ENCODE measurements at places on chromosomes 16 and 17. TPM values are rescaled to one million over a fixed set of nuclear protein-coding genes. Genes with fewer than 3 reads are reported as not detected.

- DNase-seq = no peak
- no peak overlapping the region for H3K27ac ChIP-seq
- H3K4me1 ChIP-seq = peaks cover 31% of the 10 kb centered on the region
- H3K4me3 ChIP-seq = no peak overlapping the region
Observed at GRCh38 chr16:81531419-81531821, 86.8 kb downstream of the CMIP start.

DNA sequence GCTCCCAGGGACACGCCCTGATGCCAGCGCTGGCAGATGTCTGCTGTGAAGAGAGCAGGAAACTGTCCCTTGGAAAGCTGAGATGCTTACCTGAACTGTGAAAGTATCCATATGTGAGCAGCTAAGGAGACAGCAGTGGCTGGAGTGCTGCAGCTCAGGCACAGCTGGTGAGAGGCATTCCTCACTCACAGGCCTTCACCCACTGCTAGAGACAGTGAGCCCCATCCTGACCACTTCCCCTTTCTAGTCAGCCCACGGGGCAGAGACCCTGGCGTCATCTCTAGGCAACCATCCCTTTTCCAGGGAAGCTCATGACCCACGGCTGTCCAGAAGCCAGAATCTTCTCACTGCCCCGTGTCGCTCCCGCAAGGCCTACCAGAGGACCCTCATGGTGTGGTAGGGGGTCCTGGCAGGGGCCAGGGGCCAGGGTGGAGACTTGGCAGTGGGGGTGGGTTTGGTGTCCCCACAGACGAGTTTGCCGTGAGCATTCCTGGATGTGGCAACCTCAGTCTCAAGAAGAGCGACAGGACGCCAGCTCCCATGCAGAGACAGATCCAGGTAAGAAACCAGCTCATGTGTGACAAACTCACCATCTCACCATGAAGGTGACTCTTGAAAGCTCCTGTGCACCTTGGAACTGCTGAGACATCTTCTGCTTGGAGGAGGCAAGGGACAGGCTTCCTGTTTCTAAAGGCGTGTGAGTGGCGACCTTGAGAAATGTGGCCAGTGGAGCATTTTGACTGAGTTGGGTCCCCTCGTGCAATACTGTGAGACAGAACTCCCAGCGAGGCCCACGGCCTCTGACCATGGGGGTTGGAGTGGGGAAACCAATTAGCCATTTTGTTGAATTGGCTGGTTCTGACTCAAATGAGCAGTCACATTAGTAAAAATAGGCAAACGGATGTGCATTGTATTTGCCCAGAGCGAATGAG is at the start of gene SCIMP:
Gene SCIMP (minus strand): TSS at position 216 of the 932 bp plus-strand sequence. CDS start 105 bp downstream, at position 111.
- peak within 1 kb of the TSS; percentile 23 for H3K27ac ChIP-seq
- no peak within 1 kb of the TSS for H3K4me3 ChIP-seq
- no peak for DNase-seq
- no peaks in the 10 kb centered on the region for H3K27me3 ChIP-seq
- H3K36me3 ChIP-seq = no peaks in the 10 kb centered on the region

GRCh38 chr17:72021417-72022041 is 99.3 kb upstream of the SOX9 start:
- H3K36me3 ChIP-seq = no peaks in the 10 kb centered on the region
- no peak for DNase-seq
- H3K4me3 ChIP-seq = no peak overlapping the region
- no peaks in the 10 kb centered on the region for H3K27me3 ChIP-seq
- no peak overlapping the region for H3K27ac ChIP-seq
- H3K4me1 ChIP-seq = no peaks in the 10 kb centered on the region

DNA sequence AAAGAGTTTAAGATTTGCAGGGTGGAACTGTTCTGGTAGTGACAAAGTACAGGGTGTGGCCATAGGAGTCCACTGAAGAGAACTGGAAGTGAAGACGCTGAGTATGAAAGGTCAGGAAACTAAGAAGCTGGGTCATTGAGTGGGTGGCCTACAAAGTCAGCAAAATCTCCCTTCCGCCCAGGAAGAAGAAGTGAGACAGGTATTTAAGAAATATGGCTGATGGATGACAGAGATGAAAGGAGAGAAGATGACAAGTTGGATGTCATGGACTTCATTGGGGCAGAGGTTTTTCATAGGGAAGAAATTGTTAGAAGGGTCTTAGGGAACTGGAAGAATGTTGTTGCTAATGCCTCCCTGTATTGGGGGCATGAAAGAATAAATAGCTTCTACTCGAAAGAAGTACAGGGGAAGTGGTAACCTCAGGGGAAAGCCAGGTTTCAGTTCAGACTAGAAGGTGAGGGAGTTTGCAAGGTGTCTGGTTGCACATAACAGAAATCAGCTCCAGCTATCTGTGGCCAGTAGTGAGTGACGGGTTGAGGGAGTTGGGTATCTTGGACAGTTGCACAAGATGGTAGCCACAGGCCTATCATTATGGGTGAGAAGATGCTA is 33.6 kb upstream of the MED13 start:
- no peaks in the 10 kb centered on the region for H3K27me3 ChIP-seq
- H3K27ac ChIP-seq = no peak overlapping the region
- no peaks in the 10 kb centered on the region for H3K36me3 ChIP-seq
- no peaks in the 10 kb centered on the region for H3K4me1 ChIP-seq
- H3K4me3 ChIP-seq = no peak overlapping the region

DNA sequence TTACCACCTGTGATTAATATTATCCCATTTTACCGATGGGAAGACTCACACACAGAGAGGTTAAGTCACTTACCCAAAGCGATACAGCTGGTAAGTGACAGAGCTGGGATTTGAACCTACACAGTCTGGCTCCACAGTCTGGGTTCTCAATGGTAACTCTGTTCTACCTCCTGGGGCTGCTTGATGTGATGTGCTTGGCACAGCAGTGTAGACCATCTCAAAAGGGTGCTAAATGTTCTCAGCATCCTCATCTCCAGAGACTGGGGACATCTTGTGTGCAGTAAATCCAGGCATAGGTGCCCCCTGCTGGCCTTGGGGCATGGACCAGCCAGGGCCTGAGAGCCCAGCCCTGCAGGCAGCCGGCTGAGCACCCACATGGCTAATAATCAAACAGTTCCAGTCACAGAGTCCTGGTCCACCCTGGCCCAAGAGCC is 15.4 kb upstream of the KATNB1 start:
- H3K36me3 ChIP-seq = no peaks in the 10 kb centered on the region
- DNase-seq = peak; percentile 84
- no peaks in the 10 kb centered on the region for H3K27me3 ChIP-seq
- H3K4me3 ChIP-seq = no peak overlapping the region
- no peak overlapping the region for H3K27ac ChIP-seq

DNA sequence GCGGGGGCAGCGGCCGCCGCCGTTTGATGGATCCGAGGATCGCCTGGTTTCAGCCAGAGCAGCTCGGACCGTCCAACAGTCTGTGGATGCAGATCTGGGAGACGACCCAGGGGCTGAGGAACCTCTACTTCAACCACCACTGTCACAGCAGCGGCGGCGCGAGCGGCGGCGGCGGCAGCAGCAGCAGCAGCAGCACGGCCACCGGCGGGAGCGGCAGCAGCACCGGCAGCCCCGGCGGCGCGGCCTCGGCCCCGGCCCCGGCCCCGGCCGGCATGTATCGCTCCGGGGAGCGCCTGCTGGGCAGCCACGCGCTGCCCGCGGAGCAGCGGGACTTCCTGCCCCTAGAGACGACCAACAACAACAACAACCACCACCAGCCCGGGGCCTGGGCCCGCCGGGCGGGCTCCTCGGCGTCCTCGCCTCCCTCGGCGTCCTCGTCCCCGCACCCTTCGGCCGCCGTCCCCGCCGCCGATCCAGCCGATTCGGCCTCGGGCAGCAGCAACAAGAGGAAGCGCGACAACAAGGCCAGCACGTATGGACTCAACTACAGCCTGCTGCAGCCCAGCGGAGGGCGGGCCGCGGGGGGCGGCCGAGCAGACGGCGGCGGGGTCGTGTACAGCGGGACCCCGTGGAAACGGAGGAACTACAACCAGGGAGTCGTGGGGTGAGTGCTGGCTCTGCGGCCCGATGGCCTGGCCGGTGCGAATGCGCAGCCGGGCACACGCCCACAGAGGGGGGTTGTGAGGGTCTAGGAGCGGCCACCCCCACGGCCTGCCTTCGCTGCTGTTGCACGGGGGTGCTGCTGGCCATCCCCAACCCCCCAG is 702 bp downstream of the TENT4B start:
- H3K27me3 ChIP-seq = no peaks in the 10 kb centered on the region
- no peaks in the 10 kb centered on the region for H3K36me3 ChIP-seq
- H3K4me3 ChIP-seq = peak overlapping the region; percentile 97

DNA sequence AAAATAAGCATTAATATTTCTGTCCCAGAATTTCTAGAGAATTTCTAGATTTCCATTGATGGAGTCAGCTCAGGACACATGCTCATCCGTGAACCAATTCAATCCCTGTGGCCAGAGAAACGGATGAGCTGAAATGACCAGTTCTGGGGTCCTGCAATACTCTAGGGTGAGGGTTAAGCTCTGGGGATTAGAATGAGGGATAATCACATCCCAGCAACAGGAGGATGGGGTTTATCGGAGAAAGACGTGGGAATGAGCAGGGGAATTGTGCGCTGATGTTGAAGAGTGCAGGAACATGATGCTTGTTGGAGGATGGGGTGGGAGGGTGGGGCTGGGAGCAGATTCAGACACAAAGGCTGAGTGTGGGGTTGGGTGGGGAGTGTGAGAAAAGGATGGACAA is 64.1 kb downstream of the SLC5A11 start:
- H3K27ac ChIP-seq = no peak overlapping the region
- no peaks in the 10 kb centered on the region for H3K4me1 ChIP-seq
- DNase-seq = no peak
- H3K27me3 ChIP-seq = no peaks in the 10 kb centered on the region

DNA sequence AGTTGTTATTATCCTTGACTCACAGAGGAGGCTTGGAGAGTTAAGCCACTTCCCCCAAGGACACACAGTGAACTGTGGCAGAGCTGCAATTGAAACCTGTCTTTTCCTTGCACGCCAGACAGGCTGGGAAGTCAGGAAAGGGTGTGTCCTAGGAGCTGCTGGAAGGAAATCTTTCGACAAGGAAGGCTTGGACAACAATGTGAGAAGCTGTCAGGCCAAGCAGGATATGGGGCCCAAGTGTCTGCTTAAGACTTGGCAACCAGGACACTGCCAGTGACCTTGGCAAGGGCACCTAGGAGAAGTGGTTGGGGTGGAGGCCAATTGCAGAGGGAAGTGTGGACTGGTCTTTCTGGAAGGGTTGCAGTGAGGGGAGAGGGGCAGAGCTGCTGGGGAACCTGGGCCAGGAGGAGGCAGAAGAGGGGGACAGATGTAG is 2.1 kb upstream of the CAMKK1 start:
- no peak overlapping the region for H3K4me3 ChIP-seq
- no peak overlapping the region for H3K27ac ChIP-seq
- no peaks in the 10 kb centered on the region for H3K36me3 ChIP-seq
- no peaks in the 10 kb centered on the region for H3K27me3 ChIP-seq
- DNase-seq = no peak

- H3K27me3 ChIP-seq = peaks cover 2% of the 10 kb centered on the region
- no peak overlapping the region for H3K4me3 ChIP-seq
- no peaks in the 10 kb centered on the region for H3K36me3 ChIP-seq
- H3K27ac ChIP-seq = no peak overlapping the region
- no peaks in the 10 kb centered on the region for H3K4me1 ChIP-seq
Observed at GRCh38 chr16:86259499-86259898, 250.8 kb upstream of the FOXF1 start.

DNA sequence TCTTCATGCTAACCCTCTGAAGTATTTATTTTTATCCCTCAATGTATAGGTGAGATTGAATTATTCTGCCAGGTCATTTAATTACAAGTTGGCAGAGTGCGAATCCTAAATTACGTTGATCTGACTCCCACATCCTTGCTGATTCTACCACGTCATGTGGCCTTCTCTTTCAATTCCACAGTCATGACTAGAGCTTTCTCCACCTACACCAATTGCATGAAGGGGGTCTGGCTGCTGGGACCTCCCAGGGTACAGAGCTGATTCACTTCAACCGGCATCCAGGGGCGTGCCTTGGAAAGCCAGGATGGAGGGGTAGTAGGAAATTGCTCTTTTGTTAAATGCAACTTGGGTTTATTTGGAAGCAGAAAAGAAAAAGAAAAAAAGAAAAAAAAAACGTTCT is 41.1 kb upstream of the CDH13 start:
- no peaks in the 10 kb centered on the region for H3K4me1 ChIP-seq
- H3K27me3 ChIP-seq = no peaks in the 10 kb centered on the region
- no peaks in the 10 kb centered on the region for H3K36me3 ChIP-seq
- DNase-seq = no peak
- H3K4me3 ChIP-seq = no peak overlapping the region

GRCh38 chr17:53127331-53127730 is 695.4 kb upstream of the KIF2B start:
- no peaks in the 10 kb centered on the region for H3K36me3 ChIP-seq
- H3K27ac ChIP-seq = no peak overlapping the region
- no peaks in the 10 kb centered on the region for H3K27me3 ChIP-seq
- H3K4me3 ChIP-seq = no peak overlapping the region
- H3K4me1 ChIP-seq = no peaks in the 10 kb centered on the region

- peaks cover 24% of the 10 kb centered on the region for H3K36me3 ChIP-seq
- peak; percentile 46 for DNase-seq
- peak overlapping the region; percentile 94 for H3K27ac ChIP-seq
- peaks cover 16% of the 10 kb centered on the region for H3K4me1 ChIP-seq
- H3K4me3 ChIP-seq = peak overlapping the region; percentile 73
Observed at GRCh38 chr17:2337544-2338314, 428 bp downstream of the SGSM2 start.

DNA sequence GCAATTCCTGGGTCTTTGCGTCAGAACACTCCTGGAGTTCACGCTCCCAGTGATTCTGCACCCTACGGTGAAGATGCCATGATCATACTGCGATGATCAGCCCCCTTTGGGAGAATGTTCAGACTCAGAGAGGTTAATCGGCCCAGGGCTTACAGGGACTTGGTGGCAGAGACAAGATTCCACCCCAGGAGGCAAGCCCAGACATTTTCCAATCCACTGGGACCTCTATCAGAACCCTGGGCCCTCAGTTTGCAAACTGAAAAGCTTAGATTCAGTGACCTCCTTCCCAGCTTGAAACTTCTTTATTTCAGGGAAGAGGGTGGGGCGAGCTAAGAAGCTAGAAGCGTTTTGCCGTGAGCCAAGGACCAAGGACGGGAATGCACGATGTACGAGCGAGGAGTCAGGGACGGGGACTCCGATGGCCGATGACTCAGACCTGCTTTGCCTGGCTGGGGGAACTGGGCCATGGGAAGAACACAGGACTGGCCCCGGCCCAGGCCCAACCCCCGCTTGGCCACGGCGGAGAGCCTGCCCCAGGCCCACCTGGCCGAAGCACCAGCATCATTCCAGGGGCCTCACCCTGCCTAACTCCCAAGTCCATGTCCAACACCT is 34.7 kb downstream of the SOCS3 start:
- H3K27ac ChIP-seq = peak overlapping the region; percentile 83
- H3K36me3 ChIP-seq = no peaks in the 10 kb centered on the region
- no peak for DNase-seq
- no peaks in the 10 kb centered on the region for H3K27me3 ChIP-seq

DNA sequence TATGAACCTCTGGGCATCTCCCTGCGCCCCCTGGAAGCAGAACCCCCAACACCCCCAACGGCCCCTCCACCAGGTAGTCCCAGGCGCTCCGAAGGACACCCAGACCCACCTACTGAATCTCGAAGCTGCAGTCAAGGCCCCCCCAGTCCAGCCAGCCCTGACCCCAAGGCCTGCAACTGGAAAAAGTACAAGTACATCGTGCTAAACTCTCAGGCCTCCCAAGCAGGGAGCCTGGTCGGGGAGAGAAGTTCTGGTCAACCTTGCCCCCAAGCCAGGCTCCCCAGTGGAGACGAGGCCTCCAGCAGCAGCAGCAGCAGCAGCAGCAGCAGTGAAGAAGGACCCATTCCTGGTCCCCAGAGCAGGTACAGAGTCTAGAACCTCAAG is 1.5 kb downstream of the BCL6B start:
- no peak overlapping the region for H3K4me3 ChIP-seq
- no peak overlapping the region for H3K27ac ChIP-seq
- peaks cover 21% of the 10 kb centered on the region for H3K4me1 ChIP-seq
- no peaks in the 10 kb centered on the region for H3K27me3 ChIP-seq
- no peaks in the 10 kb centered on the region for H3K36me3 ChIP-seq

Gene FAM171A2
- 1.1 TPM for total RNA-seq

Gene TGFB1I1
- total RNA-seq = 6.8 TPM

Gene NOD2
- 1.3 TPM for total RNA-seq

Gene CCR7
- total RNA-seq = 0.08 TPM

Measured in liver (tissue), 10 donors.